ENCODE measurements at places on chromosomes 2 and 18. TPM values are rescaled to one million over a fixed set of nuclear protein-coding genes. Genes with fewer than 3 reads are reported as not detected.

The RUFY4 gene
- total RNA-seq, result not detected

The CCDC141 gene
- total RNA-seq, result not detected

The TUBA4A gene
- total RNA-seq, result 280 TPM

The PJVK gene
- 1.4 TPM for total RNA-seq

The CCDC178 gene
- total RNA-seq, result not detected

The LRRTM4 gene
- total RNA-seq, result not detected

The MC2R gene
- total RNA-seq, result not detected

The FOXI3 gene
- total RNA-seq, result not detected

The DOCK10 gene
- 26.5 TPM for total RNA-seq

The DQX1 gene
- total RNA-seq, result 0.10 TPM

The PAX3 gene
- total RNA-seq, result not detected

The SLC16A14 gene
- 0.83 TPM for total RNA-seq

The OR6B2 gene
- not detected for total RNA-seq

The RAB6C gene
- not detected for total RNA-seq

The INHBB gene
- 20.0 TPM for total RNA-seq

The RAPH1 gene
- total RNA-seq, result 5.2 TPM

The IL36G gene
- not detected for total RNA-seq

The GAD1 gene
- 0.76 TPM for total RNA-seq

The TGIF1 gene
- 122 TPM for total RNA-seq

The RNF25 gene
- 51.5 TPM for total RNA-seq

The IL18R1 gene
- total RNA-seq, result 1.0 TPM

The YES1 gene
- total RNA-seq, result 23.2 TPM

The FBXO48 gene
- 0.55 TPM for total RNA-seq

The GPBAR1 gene
- total RNA-seq, result 0.31 TPM

The CHST9 gene
- not detected for total RNA-seq

The PLGLB1 gene
- 0.48 TPM for total RNA-seq

The TMBIM1 gene
- total RNA-seq, result 143 TPM

The PXDN gene
- 11.0 TPM for total RNA-seq

The CYTIP gene
- total RNA-seq, result not detected

The CXCR1 gene
- not detected for total RNA-seq

The C2orf72 gene
- 5.6 TPM for total RNA-seq

The PLCL1 gene
- not detected for total RNA-seq

The FZD7 gene
- 6.4 TPM for total RNA-seq

The SGO2 gene
- total RNA-seq, result 11.2 TPM

The MC4R gene
- total RNA-seq, result not detected

The CIB4 gene
- 0.38 TPM for total RNA-seq

The INPP1 gene
- total RNA-seq, result 29.4 TPM

The SAG gene
- not detected for total RNA-seq

The PMAIP1 gene
- 11.7 TPM for total RNA-seq

The FOXD4L1 gene
- total RNA-seq, result 0.31 TPM

The FLACC1 gene
- not detected for total RNA-seq

The SPAST gene
- total RNA-seq, result 14.3 TPM

Measured in A549 treated with Mapracorat at 1 μM for 4 hours (cell line).